Body of pancreas (tissue), 4 donors: ENCODE measurements at places on chromosomes 1 and 21.

DNA sequence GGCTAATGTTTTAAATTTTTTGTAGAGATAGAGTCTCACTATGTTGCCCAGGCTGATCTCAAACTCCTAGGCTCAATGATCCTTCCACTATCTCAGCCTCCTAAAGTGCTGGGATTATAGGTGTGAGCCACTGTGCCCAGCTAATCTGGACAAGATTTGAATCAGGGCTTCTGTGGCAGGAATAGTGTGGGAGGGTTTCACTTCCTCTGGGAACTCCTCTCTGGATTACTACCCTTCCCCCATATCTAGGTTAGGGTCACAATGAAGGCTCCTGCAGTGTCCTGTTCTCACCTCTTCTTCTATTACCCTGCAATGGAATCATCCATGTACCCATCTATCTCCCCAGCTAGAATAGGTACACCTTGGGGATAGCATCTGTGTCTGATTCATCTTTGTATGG is 133.6 kb upstream of the RAB4A start:
- DNase-seq, result no peak

DNA sequence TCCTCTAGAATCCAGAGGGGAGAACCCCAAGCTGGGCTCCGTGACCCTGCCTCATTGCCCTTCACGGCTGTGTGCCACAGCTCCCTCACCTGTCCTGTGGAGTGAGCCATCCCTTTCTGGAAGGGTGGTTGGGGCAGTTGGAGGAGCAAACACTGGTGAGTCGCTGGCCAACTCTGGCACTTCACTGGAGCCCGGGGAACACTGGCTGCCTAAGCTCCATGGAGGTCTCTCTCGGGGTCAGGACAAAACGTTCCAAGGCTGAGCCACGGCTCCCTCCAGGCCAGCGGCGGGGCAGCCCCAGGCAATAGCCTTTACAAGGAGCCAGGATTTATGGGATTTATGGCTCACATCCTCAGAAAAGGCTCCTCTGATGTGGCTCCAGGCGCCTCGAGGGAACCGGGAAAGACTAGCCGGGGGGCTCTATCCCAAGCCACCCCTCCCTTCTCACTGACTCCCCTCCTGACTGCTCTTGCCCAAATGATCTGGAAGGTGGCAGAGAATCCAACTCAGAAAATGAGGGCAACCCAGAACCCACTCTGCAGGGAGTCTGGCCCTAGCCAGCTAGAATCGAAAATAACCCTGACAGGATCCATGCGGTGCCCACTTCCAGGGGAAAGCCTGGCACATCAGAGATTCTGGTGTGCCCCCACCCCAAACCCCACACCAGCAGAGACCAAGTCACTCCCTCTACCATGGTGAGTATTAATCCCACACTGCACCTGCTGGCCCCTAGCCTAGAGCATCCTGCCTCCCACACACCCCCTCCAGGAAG is 75.2 kb downstream of the GLIS1 start:
- DNase-seq, result no peak

GRCh38 chr1:192489047-192489446 is 86.5 kb upstream of the RGS1 start:
- no peak for DNase-seq

- DNase-seq, result no peak
Observed at GRCh38 chr1:26516987-26517765, 12.4 kb upstream of the RPS6KA1 start.

GRCh38 chr1:38804062-38804886 is 55.3 kb downstream of the RRAGC start:
- DNase-seq, result no peak

- DNase-seq, result no peak
Observed at GRCh38 chr1:81374481-81374880, 426.3 kb upstream of the ADGRL2 start.

DNA sequence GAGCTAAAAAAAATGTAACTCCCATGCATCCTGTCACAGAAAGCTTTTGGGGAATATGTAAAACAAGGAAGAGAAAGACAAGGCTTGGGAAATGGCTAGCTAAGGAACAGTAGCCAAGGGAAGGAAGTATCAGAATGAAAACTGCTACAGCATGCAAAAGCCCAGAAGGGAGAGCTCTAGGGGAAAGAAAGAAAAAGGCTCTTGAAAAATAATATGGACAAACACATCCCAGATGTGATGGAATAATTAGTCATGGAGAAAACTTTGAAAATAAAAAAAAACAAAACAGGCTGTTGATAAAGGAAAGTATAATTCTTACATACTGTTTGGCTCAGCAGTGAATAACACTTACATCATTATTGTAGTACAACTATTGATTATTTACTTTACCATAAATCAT is 47.9 kb upstream of the VCAM1 start:
- no peak for DNase-seq

GRCh38 chr1:9320520-9321479 is 28.1 kb downstream of the SPSB1 start:
- no peak for DNase-seq

GRCh38 chr1:236904892-236905741 is 99.1 kb downstream of the MT1HL1 start:
- DNase-seq, result no peak

DNA sequence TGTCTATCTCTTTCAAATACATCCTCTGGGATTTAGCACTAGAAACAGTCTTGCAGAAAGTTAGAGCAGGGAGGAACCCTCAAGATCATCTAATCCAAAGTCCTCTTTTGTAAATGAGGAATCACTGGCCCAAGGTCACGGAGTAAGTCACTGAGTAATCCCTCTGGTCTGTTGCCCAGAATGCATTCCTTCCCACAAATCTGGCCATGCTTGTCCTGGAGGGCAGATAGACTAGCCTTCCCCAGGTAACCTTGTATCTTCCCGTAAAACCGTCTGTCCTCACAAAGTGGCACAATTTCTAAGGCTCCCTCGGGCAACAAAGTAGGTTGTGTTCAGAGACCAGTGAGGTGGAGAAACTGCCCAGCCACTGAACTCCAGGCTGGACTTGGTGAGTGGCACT is 46.2 kb downstream of the DDR2 start:
- peak; percentile 19 for DNase-seq

- no peak for DNase-seq
Observed at GRCh38 chr1:53799141-53799540, 39.0 kb downstream of the NDC1 start.

DNA sequence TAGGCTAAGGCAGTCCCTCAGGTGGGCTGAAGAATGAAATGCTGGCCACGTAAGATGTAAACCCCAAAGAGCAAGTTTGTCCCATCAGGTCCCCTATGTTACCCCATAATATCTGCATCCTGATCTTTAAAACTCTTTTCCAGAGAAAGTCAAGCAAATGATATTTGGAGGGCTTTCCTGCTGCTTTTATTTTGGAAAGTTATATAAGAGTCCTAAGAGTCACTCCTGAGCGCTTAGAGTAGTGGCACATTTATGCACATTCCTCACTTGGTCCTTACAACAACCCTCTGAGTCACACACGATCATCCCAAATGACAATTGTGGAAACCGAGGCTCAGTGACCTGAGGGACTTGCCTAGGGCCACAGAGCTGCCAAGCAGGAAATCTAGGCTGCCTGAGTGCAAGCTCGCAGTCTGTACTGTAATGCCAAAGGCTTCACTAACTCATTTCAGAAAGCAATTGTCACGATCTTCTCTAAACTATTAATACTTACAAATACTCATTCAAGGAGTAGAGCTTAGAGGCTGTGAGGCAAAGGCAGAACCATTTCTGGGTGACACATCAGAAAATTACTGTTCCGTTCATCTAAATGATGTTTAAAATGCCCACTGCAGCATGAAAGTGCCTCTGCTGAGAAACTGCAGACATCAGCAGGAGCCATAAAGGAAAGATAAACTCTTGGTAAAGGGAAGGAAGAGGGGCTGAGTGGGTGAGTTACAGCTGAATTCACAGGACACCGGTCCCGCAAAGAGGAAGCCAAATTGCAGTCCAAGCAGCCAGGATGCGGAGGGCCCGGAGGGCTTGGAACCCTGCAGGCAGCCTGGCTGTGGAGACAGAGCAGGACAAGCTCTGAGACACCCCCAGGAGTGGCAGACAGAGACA is 30.8 kb downstream of the CAPZB start:
- no peak for DNase-seq

GRCh38 chr1:53376041-53376461 is 48.2 kb upstream of the LRP8 start:
- no peak for DNase-seq

DNA sequence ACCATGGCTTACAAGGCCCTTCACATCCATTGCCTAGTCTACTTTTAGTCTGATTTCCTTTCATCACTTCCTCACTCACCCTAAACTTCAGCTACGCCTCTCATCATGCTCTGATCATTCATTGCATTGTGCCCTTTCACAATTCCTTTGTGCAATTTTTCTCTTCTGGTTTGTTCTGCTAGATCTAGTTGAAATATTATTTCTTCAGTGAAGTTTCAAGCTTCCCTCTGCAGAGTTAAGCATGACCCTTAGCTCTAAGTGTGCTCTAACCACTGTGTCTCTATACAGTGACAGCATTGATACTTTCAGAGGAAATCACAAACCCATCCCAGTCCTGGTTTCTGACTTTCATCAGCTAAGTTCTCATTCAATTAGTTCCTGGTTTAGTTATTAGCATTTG is 166.1 kb downstream of the PLA2G4A start:
- no peak for DNase-seq

GRCh38 chr1:108728327-108728923 is 15.7 kb downstream of the FNDC7 start:
- DNase-seq, result no peak

DNA sequence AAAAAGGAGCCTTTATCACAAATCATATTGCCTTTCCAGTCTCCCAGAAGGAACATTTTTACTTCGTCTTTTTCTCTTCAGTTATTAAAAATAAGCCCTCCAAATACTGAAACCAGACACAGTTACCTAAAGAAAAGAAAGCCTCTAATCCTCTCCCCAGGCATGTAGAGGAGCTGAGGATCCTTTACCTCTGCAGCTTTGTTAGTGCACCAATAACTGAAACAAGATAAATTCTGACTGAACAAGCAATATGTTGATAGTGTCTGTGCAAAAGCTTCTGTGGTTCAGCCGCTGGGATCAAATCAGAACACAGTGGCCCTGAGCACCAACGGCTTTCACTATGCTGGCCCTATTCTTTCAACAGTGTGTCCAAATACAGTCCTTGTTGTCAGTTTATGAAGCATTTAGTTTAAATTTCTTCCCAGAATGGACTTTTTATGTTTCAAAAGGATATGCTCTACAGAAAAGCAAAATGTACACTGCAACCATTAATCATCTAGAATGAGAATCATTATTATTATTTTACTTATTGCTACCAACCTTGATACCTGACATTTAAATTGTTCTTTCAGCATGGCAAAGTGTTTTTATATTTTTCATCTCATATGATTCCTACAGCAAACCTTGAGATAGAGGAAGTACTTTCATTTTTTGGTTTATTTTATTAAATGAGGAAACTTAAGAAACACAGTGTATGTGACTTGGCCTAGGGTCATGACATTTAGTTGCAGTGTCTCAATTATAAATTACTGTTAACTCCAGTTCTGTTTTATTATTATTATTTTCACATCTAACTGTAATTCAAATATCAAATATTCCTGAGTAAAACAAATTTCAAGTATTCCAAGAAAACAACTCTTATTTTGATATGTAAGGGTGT is 217.9 kb downstream of the NEGR1 start:
- DNase-seq, result no peak

DNA sequence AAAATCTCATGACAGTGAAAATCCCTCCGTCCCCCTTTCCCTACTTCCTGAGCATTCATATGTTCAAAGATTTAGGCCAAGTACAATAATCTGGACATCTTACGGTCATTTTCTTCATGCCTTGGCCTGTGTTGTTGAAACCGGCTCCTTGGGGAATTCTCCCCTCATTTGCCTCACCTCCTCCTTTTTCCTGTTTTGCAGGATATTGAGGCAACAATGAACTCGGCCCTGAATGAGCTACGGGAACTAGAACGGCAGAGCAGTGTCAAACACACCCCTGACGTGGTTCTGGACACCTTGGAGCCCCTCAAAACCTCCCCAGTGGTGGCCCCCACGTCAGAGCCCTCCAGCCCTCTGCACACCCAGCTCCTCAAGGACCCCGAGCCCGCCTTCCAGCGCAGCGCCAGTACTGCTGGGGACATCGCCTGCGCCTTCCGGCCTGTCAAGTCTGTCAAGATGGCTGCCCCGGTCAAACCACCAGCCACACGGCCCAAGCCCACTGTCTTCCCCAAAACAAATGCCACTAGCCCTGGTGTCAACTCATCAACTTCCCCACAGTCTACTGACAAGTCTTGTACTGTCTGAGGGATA is 9.3 kb upstream of the IKBKE start:
- DNase-seq, result no peak

DNA sequence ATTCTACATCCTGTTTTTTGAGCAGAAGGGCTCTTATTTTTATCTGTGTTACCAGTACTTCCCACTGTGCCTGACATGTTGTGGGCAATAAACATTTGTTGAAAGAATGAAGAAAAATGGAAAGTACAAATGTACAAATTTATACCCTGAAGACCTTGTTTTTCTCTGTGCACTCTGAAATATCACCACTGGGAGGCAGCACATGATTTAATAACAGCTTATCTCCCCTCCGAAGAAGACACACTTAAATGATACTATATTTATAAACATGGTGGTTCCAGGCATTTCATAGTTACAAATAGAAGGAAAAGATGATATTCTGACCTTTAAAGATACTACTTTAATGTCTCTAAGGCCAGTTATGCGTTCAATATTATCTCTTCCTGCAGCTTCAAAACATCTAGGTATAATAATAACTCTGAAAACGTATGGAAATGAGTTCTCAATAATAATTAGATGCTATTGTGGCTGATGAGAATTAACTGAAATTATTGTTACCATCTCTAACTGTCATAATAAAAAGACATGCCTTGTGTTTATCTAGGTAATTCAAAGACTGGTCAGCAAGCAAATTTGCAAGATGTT is 12.8 kb downstream of the DYNLT5 start:
- peak; percentile 57 for DNase-seq

GRCh38 chr1:202216691-202217090 is 23.1 kb downstream of the LGR6 start:
- no peak for DNase-seq

DNA sequence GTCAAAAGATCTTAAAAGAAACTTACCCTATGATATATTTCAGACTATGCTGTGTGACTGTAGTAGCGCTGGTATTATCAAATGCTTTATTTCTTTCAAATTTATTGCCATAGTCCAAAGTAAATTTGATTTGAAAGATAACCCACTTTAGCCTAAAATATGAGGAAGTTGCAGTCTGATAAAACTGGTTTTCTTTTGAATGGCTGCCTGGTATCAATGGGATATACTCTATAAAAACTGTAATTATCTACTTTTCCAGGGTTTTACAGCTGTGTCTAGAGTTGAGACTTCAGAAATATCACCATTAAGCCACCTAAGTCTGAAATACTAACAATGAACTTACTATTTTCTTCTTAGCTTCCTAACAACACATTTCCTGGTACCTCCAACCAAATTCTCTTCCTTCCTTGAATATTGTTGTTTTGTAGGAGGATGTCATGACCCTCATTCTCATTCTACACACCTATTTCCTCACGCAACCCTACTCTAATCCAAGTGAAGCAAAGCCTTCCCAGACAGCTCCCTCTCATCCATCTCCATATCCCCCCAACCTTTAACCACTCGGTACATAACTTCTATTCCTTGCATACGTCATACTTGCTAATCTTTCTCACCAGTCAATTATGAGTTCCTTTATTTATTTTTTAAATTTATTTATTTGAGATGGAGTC is 17.0 kb downstream of the KDM5B start:
- DNase-seq, result no peak
